LHCN-M2 (cell line): ENCODE measurements at places on chromosomes 2 and 18. TPM values are rescaled to one million over a fixed set of nuclear protein-coding genes. Genes with fewer than 3 reads are reported as not detected.

DNA sequence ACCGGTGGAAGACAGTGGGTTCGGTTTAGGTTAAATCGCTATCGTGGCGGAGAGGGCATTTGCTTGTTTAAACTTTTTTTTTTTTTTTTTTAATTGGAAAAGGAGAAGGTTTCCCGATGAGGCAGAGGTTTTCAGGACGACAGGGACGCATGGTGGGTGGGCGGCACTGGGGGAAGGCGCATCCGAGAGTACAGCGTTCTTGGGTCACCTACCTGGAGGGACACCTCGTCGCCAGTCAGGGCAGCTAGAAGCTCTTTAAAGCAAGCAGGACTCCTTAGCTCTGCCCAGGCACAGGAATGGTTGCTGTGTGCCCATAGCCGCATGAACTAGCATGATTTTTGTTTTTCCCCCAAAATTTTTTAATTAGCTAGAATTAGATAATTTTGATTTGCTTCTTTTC lies 437 bp downstream of the LDLRAD4 start:
- no peak for DNase-seq

GRCh38 chr2:79530443-79530842 lies 17.6 kb downstream of the CTNNA2 start:
- DNase-seq, result no peak

Gene SPEG
- 36.2 and 41.5 TPM in 2 replicates for total RNA-seq

DNA sequence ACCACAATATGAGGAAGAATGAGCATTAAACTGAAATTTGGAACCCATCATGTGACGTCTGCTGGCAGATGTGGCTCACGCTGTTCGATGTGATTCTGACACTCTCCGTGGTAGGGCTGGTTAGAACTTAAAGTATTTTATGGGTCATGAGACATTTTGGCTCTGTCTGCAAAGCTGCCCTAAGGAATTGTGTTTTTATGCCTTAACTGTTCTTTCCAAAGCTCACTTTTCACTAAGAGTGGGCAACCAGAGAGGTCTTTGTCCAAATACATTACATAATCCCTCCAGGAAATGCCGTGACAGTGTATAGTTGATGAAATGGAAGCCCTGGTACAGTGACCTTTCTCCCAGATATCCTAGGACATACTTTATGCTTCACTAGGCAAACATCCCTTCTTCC lies 119.1 kb downstream of the AQP4 start:
- DNase-seq, result no peak

- DNase-seq, result no peak
Measured at GRCh38 chr2:32758232-32758631, 130.4 kb downstream of the TTC27 start.

Gene MAP2
- total RNA-seq, result 0.06 and 0.23 TPM in 2 replicates

- no peak for DNase-seq
Measured at GRCh38 chr2:121591199-121591598, 58.1 kb downstream of the CLASP1 start.

Gene CSRNP3
- 1.2 and 1.4 TPM in 2 replicates for total RNA-seq

DNA sequence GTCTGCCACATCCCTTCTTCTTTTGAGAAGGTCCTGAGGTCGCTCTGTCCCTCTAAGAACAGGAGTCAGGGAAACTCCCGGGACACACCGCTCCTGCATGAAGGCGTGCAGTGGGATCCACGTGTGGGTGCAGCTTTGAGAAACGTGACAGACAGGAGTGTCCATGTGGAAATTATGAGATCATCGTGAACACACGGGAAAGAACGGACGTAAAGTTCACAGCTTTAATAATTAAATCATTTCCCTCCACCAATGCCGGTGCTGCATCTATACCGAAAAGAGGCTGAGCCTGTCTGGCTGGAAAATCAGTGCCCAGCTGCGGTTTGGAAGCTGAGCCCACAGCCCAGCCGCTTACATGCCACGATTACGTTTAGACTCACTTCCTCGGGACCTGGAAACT lies 372.4 kb upstream of the SALL3 start:
- DNase-seq, result no peak

Gene SPP2
- not detected in 2 replicates for total RNA-seq

- DNase-seq, result no peak
Measured at GRCh38 chr18:7686278-7686677, 119.2 kb downstream of the PTPRM start.

Gene FBXO15
- 0.29 and 0.51 TPM in 2 replicates for total RNA-seq

Gene DNAH7
- 0.26 and 0.86 TPM in 2 replicates for total RNA-seq

Gene FSIP2
- total RNA-seq, result 0.13 and 0.17 TPM in 2 replicates

Gene CAPN14
- total RNA-seq, result under 0.01 and 0.06 TPM in 2 replicates

GRCh38 chr2:162221064-162221463 lies 22.2 kb downstream of the FAP start:
- DNase-seq, result peak; percentile 76

GRCh38 chr2:217858519-217859491 lies 144.0 kb downstream of the TNS1 start:
- peak; percentile 97 for DNase-seq

DNA sequence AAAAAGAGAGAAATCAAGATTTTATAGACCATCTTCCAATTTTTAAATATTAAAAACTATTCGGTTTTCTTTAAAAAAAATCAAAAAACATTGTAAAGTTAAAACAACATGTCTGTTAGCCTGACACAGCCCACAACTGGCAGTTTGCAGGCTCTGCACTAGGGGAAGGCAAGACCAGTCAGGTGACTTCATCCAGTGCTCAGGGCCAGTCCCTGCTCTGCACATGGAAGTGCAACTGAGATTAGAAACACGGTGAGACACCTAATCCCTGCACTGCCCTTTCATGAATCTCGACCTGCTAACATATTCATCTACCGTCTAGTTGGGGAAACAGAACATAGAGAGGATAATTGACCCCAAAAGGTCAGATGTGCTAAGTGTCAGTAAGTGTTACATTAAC lies 135.2 kb downstream of the BARD1 start:
- no peak for DNase-seq

- no peak for DNase-seq
Measured at GRCh38 chr2:160290598-160290997, 90.5 kb upstream of the ITGB6 start.

DNA sequence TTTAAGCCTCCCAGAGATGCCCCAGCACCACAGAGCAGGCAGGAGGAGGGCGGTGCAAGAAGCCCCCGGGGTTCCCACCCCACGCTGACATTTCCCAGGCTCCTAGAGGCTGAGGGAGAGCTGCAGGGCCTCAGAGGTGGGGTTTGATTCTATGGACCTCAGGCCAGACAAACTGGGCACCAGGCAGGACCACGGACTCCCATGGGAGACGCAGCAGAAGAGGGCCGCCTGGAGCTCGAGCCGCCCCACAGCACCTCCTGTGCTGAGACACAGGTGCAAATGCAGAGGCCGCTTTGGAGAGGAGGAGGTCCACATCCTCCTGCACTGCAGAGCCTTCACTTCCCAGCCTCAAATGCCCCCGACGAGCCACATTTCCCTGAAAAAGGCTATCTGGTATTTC lies 62.7 kb downstream of the PSMG2 start:
- DNase-seq, result no peak

Gene NT5DC4
- not detected in 2 replicates for total RNA-seq

- DNase-seq, result no peak
Measured at GRCh38 chr2:170711774-170712652, 3.1 kb upstream of the SP5 start.

GRCh38 chr2:196984903-196985302 lies 58.4 kb upstream of the PGAP1 start:
- DNase-seq, result no peak

DNA sequence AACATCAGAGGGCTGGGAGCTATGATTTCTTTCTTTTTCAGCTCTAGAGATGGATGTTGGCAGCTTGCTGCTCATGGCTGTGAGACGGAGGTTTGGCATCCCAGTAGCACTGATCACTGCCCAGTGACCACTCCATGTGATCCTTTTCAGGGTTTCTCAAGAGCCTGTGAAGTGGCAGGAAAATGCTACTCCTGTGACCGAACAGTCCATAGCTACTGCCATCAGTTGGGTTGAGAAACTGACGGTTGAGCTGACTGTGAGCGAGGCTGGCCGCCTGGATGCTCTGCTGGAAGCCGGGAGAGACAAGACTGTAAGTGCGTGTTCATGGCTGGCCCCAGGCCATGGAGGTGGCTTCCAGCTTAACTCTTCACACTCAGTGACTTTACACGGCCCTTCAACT lies 34.2 kb downstream of the VWA3B start:
- no peak for DNase-seq

GRCh38 chr2:60104514-60105505 lies 448.6 kb downstream of the BCL11A start:
- peak; percentile 89 for DNase-seq

DNA sequence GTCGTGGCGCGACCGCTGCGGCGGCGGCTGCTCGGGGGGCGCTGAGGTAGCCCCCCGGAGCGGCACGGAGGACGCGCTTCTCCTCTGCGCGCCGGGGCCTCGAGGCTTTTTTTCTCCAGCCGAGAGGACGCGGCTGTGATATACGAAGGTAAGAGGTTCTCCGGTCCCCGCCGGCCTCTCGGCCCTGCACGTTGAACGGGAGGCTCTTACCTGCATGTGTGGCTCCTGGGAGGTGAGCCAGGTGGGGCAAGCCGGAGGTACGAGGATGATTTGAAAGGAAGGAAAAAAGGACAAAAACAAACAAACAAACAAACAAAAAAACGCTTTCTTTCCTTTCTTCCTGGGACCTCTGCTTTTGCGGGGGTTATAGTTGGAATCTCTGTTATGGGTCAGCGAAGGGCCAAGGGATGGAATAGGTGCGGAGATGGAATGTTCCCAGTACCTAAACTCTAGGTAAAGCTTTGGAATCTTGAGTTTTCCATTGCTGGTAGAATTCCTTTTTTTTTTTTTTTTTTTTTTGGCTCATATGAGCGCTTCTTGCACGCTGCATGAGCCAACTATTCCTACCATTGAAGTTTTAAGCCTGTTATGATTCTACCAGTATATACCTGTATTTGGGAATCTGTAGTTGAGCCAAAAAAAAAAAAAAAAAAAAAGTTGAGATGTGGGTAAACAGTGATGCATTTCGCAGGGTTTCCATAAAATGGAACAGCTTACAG lies 674 bp downstream of the PTPN4 start:
- DNase-seq, result no peak

Gene AFF3
- total RNA-seq, result under 0.01 TPM in 1 of 2 replicates, not detected in the other
